Stimulated activated CD8-positive, alpha-beta memory T cell treated with anti-CD3 and anti-CD28 coated beads, Interleukin-15, amount 100 ng/mL, for 24 hours (primary cell): ENCODE measurements at places on chromosomes 11 and 22.

DNA sequence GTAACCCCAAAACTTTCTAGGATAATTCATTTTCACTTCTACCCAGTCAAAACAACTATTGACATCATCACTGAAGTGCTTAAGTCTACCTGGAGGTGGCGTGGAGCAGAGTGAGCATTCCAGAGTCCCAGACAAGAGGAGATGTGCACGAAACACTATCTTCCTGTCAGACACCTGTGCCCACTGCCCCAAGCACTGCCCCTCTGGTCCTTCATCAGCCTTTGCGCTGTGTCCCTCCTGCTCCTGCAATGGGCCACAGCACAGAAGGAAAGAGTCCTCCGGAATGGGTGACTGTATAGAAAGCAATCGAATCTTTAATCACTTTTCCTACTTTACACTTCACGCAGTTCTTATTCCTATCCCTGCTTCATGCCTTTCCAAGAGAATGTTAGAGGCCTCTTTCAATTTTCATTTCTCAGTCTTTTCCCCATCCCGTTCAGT lies 512 bp upstream of the GRIA4 start:
- DNase-seq, result no peak

- DNase-seq, result no peak
These were observed 254.4 kb downstream of the TTC28 start for GRCh38 chr22:28425211-28425610.

DNA sequence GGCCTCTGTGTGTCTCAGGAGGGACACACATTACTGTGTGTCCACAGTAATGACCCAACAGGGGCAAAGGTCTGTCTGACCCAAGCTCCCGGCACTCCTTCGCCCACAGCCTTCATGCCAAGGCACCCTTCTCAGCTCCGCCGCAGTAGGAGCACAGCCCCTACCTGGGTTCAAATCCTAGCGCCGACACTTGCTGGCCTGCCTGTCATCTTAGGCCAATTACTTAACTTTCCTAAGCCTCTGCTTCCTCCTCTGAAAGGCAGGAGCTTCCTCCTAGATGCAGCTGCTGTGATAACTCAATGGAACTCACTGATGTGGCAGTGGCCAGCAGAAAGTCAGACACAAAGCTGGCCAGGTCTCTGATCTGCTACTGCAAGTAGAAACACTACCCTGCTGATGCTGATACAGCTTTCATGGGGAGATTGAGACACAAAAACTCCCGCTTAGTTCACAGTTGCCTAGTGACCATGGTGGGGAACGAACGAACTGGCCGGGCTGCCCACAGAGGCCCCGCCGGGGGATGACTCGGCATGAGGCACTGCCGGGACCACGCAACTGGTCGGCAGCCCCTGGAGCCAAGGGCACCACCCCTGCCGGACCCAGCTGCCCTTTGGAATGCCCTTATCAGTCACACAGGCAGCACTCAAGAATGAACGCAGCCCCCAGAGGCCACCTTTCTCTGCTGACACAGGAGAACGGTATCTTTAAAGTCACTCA lies 8.1 kb downstream of the EHD1 start:
- DNase-seq, result no peak

GRCh38 chr11:129319201-129319600 lies 56.4 kb upstream of the BARX2 start:
- DNase-seq, result no peak

GRCh38 chr11:65493367-65494176 lies 5.3 kb upstream of the MALAT1 start:
- no peak for DNase-seq

- DNase-seq, result no peak
These were observed 10.9 kb downstream of the INS start for GRCh38 chr11:2149864-2150847.

DNA sequence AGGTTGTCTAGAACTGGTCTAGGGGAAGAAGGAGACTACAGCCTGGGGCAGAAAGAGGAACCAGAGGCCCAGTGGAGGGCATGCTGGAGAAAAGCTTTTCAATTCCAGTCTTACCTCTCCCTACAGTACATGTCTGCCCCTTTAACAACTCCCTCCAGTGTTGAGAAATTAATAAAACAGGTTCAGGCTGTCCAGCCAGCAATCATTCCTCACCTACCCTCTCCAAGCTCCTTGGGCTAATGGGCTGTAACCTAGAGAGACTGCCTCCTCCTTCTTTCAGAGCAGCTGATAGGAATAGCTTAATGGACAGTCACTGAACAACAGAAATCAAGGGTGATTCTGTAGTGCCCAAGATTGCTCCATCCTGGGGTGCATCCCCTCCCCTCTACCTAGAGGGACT lies 8.8 kb downstream of the SLC35F2 start:
- DNase-seq, result no peak

- DNase-seq, result no peak
These were observed 1.7 kb downstream of the CSDC2 start for GRCh38 chr22:41562461-41562860.

GRCh38 chr22:31604137-31604705 lies 57.8 kb downstream of the PISD start:
- no peak for DNase-seq

DNA sequence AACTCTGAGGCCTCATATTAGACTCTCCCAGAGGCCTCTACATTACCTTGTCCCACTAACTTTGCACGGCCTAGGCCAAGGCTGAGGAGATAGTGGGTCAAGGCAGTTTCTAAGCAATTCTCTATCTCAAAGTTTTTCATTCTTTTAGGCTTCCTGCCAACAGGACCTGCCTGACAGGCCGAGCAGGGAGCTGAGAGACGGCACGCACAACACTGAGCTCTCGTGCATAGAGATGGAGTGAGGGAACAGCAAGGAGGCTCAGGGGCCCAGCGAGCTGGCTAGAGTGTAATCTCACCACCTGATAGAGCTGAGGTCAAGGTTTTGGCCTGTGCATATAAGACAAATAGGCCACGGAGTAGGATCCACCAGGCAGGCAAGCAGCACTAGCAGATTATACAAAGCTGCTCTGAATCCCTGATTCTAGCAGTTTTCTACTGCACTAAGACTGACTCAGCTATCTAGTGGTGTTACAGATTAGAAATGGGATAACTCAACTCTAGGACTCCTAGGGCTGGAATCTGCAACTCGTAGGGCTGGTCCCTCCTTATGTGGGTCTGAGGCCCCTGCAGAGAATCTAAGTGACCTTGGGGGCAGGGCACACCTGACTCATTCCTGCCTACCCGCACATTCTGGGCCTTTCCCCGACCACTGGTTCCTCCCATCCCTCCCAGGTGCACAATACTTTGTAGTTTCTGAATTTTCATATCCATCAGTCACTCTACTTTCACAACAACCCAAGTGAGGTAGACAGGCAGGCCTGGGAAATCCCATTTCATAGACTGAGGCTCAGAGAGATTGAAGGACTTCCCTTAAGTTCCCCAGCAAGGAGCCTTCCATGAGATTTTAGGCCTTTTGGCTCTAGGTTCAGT lies 1.7 kb downstream of the CYB5R2 start:
- no peak for DNase-seq

DNA sequence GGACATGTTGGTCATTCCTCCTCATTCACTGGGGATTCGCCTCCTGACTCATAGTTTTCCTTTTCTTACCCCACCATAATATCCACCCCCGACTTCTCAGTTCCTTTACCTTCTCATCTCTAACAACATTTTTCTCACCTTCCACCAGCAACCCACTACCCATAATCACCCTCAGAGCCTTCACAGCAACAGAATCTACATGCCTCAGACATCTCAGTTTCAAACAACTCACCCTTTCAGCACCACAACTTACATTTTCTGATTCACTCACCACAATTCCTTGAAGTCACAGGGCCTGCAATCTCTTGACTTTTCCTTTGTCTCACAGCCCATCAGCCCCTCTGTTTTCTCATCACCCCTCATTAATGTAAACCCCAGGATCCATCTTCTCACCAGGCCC lies 2.3 kb upstream of the MTNR1B start:
- no peak for DNase-seq

- DNase-seq, result no peak
These were observed 20.7 kb downstream of the ADAMTS15 start for GRCh38 chr11:130469181-130469580.

DNA sequence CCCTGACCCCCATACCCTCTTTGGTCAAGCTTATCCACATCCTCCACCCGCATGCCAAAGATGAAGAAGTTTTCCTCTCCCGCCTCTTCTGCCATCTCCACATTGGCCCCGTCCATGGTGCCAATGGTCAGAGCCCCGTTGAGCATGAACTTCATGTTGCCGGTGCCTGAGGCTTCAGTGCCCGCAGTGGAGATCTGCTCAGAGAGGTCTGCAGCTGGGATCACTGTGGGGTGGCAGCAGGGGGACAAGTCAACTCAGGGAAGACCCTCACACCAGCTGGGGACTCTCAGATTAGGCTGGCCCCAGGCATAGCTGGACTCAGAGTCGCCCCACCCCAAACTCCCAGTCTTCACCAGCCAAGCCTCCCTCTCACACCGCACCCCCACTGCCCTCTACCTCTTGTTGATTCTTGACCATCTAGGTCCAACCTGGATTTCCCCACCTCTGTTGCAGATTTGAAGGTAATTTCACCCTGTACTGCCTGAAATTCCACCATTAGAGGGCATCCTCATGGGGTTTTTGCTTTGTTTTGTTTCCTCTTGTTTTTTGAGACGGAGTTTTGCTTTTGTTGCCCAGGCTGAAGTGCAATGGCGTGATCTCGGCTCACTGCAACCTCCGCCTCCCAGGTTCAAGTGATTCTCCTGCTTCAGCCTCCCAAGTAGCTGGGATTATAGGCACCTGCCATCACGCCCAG lies 6.6 kb upstream of the RASGRP2 start:
- DNase-seq, result no peak

DNA sequence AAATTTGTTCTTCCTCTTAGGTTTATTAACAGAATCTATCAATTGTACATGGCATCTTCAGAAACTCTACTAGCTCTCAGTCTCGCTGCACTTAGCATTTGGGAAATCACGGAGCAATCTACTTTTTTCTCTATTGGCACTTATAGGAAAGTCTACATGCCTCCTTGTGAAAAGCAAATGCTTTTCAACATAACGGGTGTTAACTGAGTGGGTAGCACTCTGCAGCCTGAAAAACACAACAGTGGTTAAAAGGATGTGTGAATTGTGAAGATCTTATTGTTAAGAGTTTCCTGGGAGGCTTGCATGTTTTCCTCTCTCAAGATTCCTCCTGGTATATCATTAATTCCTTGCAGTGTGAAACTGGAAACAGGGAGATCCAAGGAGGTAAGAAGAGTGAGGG lies 204.2 kb upstream of the SESN3 start:
- DNase-seq, result no peak

- no peak for DNase-seq
These were observed 154.9 kb upstream of the DDI1 start for GRCh38 chr11:103881584-103881983.

- no peak for DNase-seq
These were observed 6.4 kb downstream of the PLA2G3 start for GRCh38 chr22:31133911-31134310.

DNA sequence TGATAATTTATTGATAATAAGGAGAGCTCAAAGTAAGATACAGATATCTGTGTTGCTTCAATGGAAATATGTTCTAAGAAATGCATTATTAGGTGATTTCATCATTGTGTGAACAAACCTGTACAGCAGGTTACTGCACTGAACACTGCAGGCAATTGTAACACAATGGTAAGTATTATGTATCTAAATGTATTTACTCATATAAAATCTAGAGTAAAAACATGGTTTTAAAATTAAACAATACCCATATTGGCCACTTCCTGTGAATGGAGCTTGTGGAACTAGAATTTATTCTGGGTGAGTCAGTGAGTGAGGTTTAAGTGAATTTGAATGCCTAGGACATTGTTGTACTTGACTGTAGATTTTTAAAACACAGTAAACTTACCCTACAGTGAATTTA lies 722.9 kb upstream of the RAG2 start:
- DNase-seq, result no peak

- no peak for DNase-seq
These were observed 7.8 kb upstream of the RANBP1 start for GRCh38 chr22:20107951-20108756.

- DNase-seq, result no peak
These were observed 25.3 kb downstream of the ALG9 start for GRCh38 chr11:111846063-111846462.

DNA sequence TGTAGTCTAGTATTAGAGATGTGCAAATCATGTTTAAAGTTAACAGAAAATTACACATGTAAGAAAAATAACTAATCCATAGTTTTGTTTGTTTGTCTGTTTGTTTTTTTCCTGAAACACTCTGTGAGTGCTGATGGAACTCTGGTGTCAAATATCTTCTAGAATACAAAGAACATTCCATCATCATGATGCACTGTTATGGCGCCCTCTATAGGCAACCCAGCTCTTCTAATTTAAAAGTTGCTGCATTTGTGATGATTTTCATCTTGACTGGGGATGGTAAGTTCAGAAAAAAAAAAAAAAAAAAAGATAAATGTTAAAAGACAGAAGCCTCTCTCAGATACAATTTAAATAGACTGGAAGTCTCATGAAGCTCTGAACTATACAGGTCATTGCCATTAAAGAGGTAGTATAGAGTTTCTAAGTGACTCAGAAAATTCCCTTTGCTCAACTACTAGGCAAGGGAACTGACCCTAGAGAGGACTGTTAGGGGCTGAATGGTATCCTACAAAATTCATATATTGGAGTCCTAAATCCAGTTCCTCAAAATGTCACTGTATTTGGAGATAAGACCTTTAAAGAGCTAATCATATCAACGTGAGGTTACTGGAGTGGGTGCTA lies 597.2 kb upstream of the ANO3 start:
- DNase-seq, result no peak
